Ovary (tissue), 10 donors: ENCODE measurements at places on chromosomes 5 and 9. TPM values are rescaled to one million over a fixed set of nuclear protein-coding genes. Genes with fewer than 3 reads are reported as not detected.

DNA sequence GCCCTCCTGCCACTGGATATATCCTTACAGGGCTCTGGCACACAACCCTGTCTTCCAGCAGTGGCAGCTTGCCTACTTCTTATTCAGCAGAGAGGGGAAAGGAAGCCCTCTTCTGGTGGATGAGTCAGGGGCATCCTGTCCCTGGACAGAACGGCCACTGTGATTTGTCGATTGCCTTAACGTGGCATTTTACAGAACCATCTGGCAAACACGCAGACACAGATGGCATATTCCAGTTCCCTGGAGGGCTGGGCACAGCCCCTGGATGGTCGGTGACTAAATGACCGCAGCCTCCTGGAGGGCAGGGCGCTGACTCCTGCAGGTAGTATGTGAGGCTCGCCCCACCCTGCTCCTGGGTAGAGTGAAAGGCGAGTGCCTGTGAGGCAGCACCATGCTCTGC is 62.1 kb downstream of the DCP2 start:
- DNase-seq = peak; percentile 15

The STPG3 gene
- not detected for total RNA-seq

- no peak for DNase-seq
These were observed 33.8 kb upstream of the ANXA2R start for GRCh38 chr5:43073597-43074546.

DNA sequence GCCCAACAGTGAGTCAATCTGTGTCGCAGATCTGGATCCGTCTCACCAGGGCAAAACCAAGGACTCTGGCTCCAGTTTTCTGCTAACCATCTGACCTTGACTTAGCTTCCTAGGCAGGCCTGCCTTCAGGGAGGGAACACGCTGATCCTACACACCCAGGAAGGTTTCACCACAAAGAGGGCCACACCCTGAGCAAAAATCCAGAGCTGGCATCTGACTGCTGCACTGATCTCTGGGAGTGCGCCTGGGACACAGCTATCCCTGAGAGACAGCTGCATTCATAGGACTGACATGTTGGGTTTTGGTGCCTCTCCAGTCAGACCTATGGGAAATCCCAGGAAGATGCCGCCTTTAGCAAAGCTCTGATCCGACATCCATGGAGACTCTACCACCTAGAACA is 47.5 kb downstream of the CDK5RAP2 start:
- no peak for DNase-seq

GRCh38 chr9:87601176-87601575 is 103.5 kb downstream of the DAPK1 start:
- no peak for DNase-seq
